Activated T-helper 2 cell treated with anti-CD3 and anti-CD28 coated beads, Interferon-gamma antibody, Interleukin-2, Interleukin-4, amounts not matched to agents 10 μg/mL and 5 μg/mL and 100 μg/mL, durations not matched to agents 14 hours and 24 hours and 36 hours (primary cell): ENCODE measurements at places on chromosomes 3 and 15.

DNA sequence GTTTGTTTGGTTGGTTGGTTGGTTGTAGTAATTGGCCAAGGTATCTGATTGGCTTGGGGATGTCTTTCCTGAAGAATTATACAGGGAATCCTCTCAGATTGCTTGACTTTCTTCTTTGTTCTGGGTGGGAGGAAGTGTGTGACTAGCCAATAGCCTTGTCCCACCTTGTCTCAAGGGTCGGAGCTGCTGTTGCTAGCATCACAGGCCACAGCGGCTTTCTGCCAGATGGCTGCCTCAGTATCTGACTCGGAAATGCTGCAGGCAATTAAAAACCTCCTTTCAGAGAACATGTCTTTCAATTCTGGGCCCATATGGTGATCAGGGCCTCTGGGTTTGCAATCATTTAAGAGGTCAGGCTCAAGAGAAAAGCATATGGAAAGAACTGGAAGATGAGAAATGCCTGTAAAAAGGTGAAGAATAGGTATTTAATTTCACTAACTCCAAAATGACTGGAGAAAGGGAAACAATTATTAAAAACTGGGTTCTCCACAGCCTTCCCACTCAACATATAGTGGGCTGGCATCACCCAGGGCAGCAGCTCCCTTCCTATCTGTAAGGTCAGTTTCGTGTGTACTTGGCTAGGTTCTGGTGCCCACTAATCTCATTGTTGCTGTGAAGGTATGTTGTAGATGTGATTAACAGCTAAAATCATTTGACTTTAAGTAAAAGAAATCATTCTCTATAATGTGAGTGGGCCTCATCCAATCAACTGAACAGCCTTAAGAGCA, 32.4 kb downstream of the TGFBR2 start:
- H3K27me3 ChIP-seq = no peaks in the 10 kb centered on the region
- H3K4me3 ChIP-seq = no peak overlapping the region
- H3K4me1 ChIP-seq = peaks cover 87% of the 10 kb centered on the region

- no peak overlapping the region for H3K27ac ChIP-seq
- no peaks in the 10 kb centered on the region for H3K27me3 ChIP-seq
- no peaks in the 10 kb centered on the region for H3K36me3 ChIP-seq
- no peaks in the 10 kb centered on the region for H3K4me1 ChIP-seq
- no peak overlapping the region for H3K4me3 ChIP-seq
Measured at GRCh38 chr3:65785065-65785645, 253.6 kb downstream of the MAGI1 start.

- H3K27me3 ChIP-seq = no peaks in the 10 kb centered on the region
- no peaks in the 10 kb centered on the region for H3K4me1 ChIP-seq
- DNase-seq = no peak
- no peak overlapping the region for H3K27ac ChIP-seq
Measured at GRCh38 chr3:120203016-120203415, 82.0 kb downstream of the GPR156 start.

DNA sequence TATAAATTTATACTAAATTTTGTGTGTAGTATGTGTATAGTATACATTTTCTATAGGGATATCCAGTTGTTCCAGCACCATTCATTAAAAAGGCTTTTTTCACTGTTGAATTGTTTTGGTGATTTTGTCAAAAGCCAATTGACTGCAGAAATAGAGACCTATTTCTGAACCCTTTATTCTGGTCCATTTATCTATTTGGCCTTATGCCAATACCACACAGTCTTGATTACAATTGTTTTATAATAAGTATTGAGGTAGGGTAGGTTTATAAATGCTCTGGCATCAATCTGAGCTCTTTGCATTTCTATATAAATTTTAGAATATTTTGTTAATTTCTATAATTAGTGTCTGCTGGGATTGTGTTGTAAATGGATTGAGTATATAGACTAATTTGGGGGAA, 6.5 kb upstream of the OPA1 start:
- H3K36me3 ChIP-seq = no peaks in the 10 kb centered on the region
- DNase-seq = no peak
- H3K4me1 ChIP-seq = peaks cover under 1% of the 10 kb centered on the region
- H3K27me3 ChIP-seq = no peaks in the 10 kb centered on the region
- H3K27ac ChIP-seq = no peak overlapping the region

DNA sequence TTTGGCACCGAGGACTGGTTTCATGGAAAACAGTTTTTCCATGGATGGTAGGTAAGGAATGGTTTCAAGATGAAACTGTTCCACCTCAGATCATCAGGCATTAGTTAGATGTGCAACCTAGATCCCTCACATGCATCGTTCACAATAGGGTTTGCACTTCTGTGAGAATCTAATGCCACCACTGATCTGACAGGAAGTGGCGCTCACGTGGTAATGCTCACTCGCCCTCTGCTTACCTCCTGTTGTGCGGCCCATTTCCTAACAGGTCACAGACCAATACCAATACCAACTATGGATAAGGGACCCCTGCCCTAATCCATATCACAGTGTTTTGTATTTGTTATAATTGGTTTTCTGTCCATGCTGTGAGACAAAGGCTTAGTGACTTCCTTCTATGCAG, 58.9 kb downstream of the SLMAP start:
- H3K4me3 ChIP-seq = no peak overlapping the region
- H3K4me1 ChIP-seq = peaks cover 23% of the 10 kb centered on the region
- DNase-seq = no peak
- no peak overlapping the region for H3K27ac ChIP-seq

DNA sequence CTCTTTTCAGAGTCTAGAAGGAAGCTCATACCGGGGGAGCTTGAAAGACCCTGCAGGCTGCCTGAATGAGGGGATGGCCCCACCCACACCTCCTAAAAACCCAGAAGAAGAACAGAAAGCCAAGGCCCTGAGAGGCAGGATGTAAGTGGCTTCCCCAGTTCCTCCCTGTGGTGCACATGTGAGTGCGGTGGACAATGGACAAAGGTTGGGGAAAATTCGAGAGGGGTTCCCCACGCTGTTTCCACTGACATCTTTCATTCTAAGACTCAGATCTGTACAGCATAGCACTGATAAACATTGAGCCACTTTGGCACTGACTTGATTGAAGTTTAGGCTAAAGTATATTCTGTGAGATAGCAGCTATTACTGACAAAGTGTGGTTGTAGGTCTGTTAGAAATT, 79.5 kb upstream of the UMPS start:
- H3K4me1 ChIP-seq = peaks cover 20% of the 10 kb centered on the region
- no peak overlapping the region for H3K4me3 ChIP-seq
- H3K27me3 ChIP-seq = peaks cover 35% of the 10 kb centered on the region

GRCh38 chr3:78887547-78888011, 880.2 kb downstream of the ROBO1 start:
- no peak overlapping the region for H3K4me3 ChIP-seq
- no peak for DNase-seq
- H3K4me1 ChIP-seq = no peaks in the 10 kb centered on the region
- no peaks in the 10 kb centered on the region for H3K27me3 ChIP-seq
- H3K27ac ChIP-seq = no peak overlapping the region

- DNase-seq = no peak
- H3K4me1 ChIP-seq = no peaks in the 10 kb centered on the region
- H3K27me3 ChIP-seq = peaks cover 2% of the 10 kb centered on the region
- peaks cover 32% of the 10 kb centered on the region for H3K36me3 ChIP-seq
- no peak overlapping the region for H3K4me3 ChIP-seq
- no peak overlapping the region for H3K27ac ChIP-seq
Measured at GRCh38 chr3:124967964-124968363, 33.4 kb upstream of the MUC13 start.

DNA sequence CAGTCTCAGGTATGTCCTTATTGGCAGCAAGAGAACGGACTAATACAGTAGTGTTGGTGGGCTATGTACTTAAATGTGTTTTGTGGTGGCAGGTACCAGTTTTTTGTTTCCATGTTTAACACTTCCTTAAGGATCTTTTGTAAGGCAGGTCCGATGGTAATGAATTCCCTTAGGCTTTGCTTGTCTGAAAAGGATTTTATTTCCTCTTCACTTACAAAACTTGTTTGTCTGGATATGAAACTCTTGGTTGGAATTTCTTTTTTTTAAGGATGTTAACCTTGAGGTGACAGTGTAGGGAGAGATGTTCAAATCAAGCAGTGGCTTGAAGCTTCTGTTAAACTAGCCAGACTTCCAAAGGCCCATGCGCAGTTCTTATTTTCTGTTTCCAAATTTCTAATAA, 122.2 kb upstream of the FGF7 start:
- H3K36me3 ChIP-seq = peaks cover 54% of the 10 kb centered on the region
- H3K27me3 ChIP-seq = no peaks in the 10 kb centered on the region
- H3K4me1 ChIP-seq = peaks cover 5% of the 10 kb centered on the region
- H3K27ac ChIP-seq = no peak overlapping the region
- no peak overlapping the region for H3K4me3 ChIP-seq

- H3K27me3 ChIP-seq = peaks cover 19% of the 10 kb centered on the region
- no peak for DNase-seq
- H3K4me3 ChIP-seq = no peak overlapping the region
- H3K27ac ChIP-seq = no peak overlapping the region
Measured at GRCh38 chr15:72979308-72979707, 73.0 kb upstream of the NEO1 start.

- H3K4me3 ChIP-seq = no peak overlapping the region
- no peak overlapping the region for H3K27ac ChIP-seq
- no peaks in the 10 kb centered on the region for H3K36me3 ChIP-seq
- H3K27me3 ChIP-seq = peaks cover 3% of the 10 kb centered on the region
- H3K4me1 ChIP-seq = no peaks in the 10 kb centered on the region
- no peak for DNase-seq
Measured at GRCh38 chr15:92747047-92747446, 91.5 kb upstream of the FAM174B start.

DNA sequence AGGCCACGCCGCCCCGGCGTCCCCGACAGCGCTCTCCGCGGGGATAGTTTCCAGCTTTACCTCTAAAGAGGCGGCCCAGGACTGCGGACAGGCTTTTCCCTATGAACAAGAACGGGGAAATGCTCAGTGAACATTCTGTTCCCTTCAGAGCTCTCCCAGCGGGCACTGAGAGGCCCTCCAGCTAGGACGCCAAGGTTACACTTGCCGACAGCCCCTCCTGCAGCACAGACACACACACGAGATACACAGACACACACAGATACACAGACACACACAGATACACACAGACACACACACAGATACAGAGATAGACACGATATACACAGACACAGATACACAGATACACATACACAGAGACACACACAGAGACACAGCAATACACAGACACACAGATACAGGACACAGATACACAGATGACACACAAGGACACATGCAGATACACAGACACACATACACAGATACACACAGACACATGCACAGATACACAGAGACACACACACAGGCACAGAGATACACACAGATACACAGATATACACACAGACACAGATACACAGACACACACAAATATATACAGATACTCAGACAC, 533 bp upstream of the OCA2 start:
- H3K27ac ChIP-seq = no peak overlapping the region
- no peak for DNase-seq
- peaks cover 16% of the 10 kb centered on the region for H3K4me1 ChIP-seq
- peak overlapping the region; percentile 11 for H3K4me3 ChIP-seq

GRCh38 chr15:52008698-52009434, 10.2 kb upstream of the MAPK6 start:
- H3K36me3 ChIP-seq = no peaks in the 10 kb centered on the region
- H3K27me3 ChIP-seq = no peaks in the 10 kb centered on the region
- H3K4me1 ChIP-seq = peaks cover 79% of the 10 kb centered on the region
- H3K4me3 ChIP-seq = no peak overlapping the region

DNA sequence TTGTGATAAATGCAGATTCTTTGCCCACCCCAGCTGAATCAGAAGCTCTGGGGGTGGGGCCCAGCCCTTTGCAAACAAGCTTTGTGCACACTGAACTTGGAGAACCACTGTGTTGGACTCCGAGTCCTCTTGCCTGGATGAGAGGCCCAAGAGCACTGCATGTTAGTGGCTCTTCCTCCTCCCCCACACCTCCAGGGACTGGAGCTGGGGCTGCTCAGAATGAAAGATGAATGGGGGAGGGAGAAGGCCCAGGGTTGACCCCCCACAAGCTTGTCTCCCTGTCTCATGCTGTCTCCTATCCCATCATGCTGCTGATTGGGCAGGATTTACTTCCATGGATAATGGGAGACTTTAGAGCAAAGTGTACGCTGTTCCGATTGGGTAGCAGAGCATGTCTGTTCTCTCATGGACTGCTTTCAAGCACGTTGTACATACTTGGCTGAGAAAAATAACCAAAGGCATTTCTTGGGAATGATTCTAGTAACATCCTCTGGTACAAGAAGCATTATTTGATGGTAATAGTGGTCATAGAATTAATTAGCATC, 99.6 kb downstream of the PGPEP1L start:
- H3K36me3 ChIP-seq = peaks cover 12% of the 10 kb centered on the region
- H3K27ac ChIP-seq = no peak overlapping the region
- H3K27me3 ChIP-seq = no peaks in the 10 kb centered on the region
- H3K4me1 ChIP-seq = peaks cover 6% of the 10 kb centered on the region
- H3K4me3 ChIP-seq = no peak overlapping the region

- no peaks in the 10 kb centered on the region for H3K36me3 ChIP-seq
- peaks cover 9% of the 10 kb centered on the region for H3K27me3 ChIP-seq
- H3K4me3 ChIP-seq = no peak overlapping the region
Measured at GRCh38 chr15:62894322-62895085, 148.0 kb upstream of the TPM1 start.

- no peaks in the 10 kb centered on the region for H3K36me3 ChIP-seq
- H3K4me3 ChIP-seq = no peak overlapping the region
- H3K27ac ChIP-seq = no peak overlapping the region
Measured at GRCh38 chr3:139264375-139264774, 79.4 kb upstream of the MRPS22 start.

- peaks cover 31% of the 10 kb centered on the region for H3K4me1 ChIP-seq
- no peaks in the 10 kb centered on the region for H3K36me3 ChIP-seq
- no peak for DNase-seq
- no peak overlapping the region for H3K27ac ChIP-seq
Measured at GRCh38 chr3:188974856-188975599, 196.7 kb upstream of the TPRG1 start.

DNA sequence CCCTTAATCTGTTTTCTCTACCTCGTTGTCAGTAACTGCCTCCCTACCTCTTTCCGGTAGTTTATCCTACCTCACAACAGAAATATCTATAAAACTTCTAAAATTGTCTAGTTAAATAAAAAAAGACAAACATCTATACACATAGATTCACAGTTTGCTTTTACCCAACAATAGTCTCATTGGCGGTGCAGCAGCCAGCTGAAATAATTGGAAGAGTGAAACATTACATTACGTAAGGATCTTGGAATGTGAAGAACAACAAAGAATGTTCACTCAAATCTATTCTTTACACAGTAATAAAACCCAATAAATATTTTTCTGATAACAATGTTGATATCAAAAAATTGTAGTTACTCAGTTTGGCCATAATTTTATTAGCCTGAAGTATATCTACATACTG, 115.5 kb upstream of the ARPP21 start:
- H3K36me3 ChIP-seq = no peaks in the 10 kb centered on the region
- no peak overlapping the region for H3K4me3 ChIP-seq
- H3K4me1 ChIP-seq = no peaks in the 10 kb centered on the region
- no peak for DNase-seq

DNA sequence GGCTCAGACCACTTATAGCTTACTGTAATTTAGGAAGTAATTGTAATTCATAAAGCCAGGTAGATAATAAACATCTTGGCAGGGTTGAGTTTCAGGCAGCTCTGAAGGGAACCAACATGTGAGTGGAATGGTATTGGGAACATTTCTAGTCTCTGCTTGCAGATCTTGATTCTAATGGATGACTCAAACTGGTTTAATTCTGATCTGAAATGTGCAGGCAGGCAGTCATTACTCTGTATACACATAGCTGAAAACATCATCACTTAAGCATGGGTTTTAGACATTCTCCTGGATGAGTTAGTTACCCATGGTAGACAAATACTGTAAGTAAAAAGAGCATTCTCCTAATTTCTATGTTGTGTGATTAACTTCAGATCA, 317.0 kb upstream of the TPRG1 start:
- H3K27me3 ChIP-seq = no peaks in the 10 kb centered on the region
- no peaks in the 10 kb centered on the region for H3K36me3 ChIP-seq
- no peak overlapping the region for H3K27ac ChIP-seq
- H3K4me1 ChIP-seq = peaks cover 2% of the 10 kb centered on the region

- H3K4me3 ChIP-seq = no peak overlapping the region
- no peak for DNase-seq
- H3K36me3 ChIP-seq = no peaks in the 10 kb centered on the region
Measured at GRCh38 chr15:39828374-39828931, 45.8 kb upstream of the FSIP1 start.
